ENCODE measurements at places on chromosomes 12 and 14.

- no peak for DNase-seq
- peaks cover 15% of the 10 kb centered on the region for H3K36me3 ChIP-seq
- no peaks in the 10 kb centered on the region for H3K4me1 ChIP-seq
- H3K27me3 ChIP-seq: no peaks in the 10 kb centered on the region
Observed at GRCh38 chr14:102952276-102952675, 29.8 kb downstream of the AMN start.

- H3K27me3 ChIP-seq: no peaks in the 10 kb centered on the region
- peaks cover 11% of the 10 kb centered on the region for H3K4me1 ChIP-seq
- no peak overlapping the region for H3K4me3 ChIP-seq
- H3K27ac ChIP-seq: no peak overlapping the region
- DNase-seq: no peak
- H3K36me3 ChIP-seq: no peaks in the 10 kb centered on the region
Observed at GRCh38 chr12:100399095-100399494, 42.2 kb downstream of the SLC17A8 start.

- peak; percentile 56 for DNase-seq
- H3K36me3 ChIP-seq: 0 out of 2 replicates have a peak, but pooled peaks cover under 1% of the 10 kb centered on the region
- H3K27ac ChIP-seq: peak overlapping the region; percentile 12
Observed at GRCh38 chr12:124160097-124160756, 134.7 kb upstream of the RFLNA start.

GRCh38 chr12:7004287-7004803 lies 13.9 kb downstream of the LPCAT3 start:
- DNase-seq: no peak
- no peaks in the 10 kb centered on the region for H3K36me3 ChIP-seq
- H3K27me3 ChIP-seq: no peaks in the 10 kb centered on the region
- no peaks in the 10 kb centered on the region for H3K4me1 ChIP-seq
- H3K4me3 ChIP-seq: no peak overlapping the region
- H3K27ac ChIP-seq: no peak overlapping the region

GRCh38 chr14:64464651-64465050 lies 648 bp upstream of the AKAP5 start:
- peak; percentile 54 for DNase-seq
- no peak overlapping the region for H3K27ac ChIP-seq
- H3K27me3 ChIP-seq: peaks cover 11% of the 10 kb centered on the region
- 0 out of 2 replicates have a peak, but pooled peaks cover 4% of the 10 kb centered on the region for H3K4me1 ChIP-seq

DNA sequence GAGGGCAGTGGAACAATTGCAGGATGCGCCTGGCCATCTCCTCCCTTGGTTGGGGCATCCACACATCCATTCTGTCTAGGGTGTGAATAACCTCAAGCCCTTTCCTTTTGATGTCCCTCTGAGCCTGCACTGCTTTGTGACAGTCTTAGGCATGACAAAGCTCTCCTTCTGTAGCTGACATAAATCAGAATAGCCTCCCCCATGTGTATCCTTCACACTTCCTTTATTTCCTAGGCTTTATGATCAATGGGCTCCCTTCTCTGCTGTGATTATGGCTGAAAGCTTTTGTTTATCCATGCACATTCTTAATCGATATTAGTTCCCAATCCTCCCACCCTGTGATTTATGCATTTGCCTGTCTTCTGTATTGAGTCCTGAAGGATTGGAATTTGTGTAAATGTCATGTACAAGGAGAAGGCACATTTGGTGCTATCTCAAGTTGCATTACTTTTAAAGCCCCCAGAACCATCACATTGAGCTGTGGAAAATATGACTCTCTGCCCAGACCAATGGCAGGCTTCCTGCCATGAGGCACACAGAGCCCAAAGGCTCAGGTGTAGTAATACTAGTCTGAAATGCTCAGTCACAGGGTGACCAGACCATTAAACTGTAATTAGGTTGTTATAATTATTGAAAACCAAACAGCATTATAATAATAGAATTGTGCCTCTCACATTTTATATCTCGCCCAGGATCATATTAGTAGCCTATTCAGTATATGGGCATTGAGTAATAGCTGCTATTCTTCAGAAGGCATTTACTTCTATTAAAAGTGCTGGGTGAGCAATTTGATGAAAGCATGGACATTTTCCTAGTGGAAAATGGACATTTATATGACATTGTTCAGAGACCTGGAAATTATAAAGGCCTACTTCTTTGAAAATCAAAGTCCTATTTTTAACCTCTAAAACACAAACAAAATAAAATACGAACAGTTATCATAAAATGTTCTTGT lies 14.0 kb downstream of the EMP1 start:
- no peak for DNase-seq
- H3K4me1 ChIP-seq: peaks cover 21% of the 10 kb centered on the region
- H3K36me3 ChIP-seq: no peaks in the 10 kb centered on the region
- H3K27me3 ChIP-seq: no peaks in the 10 kb centered on the region
- no peak overlapping the region for H3K27ac ChIP-seq

DNA sequence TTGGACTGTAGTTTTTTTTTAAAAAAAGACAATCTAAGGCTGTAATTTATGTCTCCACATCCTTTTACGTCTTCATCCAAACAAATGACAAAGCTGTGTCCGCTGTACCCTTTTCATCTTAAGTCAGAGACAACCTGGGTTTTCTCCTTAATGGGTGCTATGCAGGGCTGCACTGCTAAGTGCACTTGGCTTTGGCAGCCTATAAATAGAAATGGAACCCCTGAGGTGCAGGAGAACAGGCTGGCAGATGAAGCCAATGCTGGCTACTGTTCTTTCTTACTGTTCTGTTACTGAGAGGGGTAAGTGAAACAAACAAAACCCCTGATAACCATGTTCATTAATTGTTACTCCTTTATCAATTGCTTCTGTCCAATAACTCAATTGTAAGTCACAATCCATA lies 47.1 kb upstream of the KICS2 start:
- no peaks in the 10 kb centered on the region for H3K27me3 ChIP-seq
- no peak overlapping the region for H3K27ac ChIP-seq
- DNase-seq: no peak
- H3K4me3 ChIP-seq: no peak overlapping the region
- peaks cover under 1% of the 10 kb centered on the region for H3K4me1 ChIP-seq

DNA sequence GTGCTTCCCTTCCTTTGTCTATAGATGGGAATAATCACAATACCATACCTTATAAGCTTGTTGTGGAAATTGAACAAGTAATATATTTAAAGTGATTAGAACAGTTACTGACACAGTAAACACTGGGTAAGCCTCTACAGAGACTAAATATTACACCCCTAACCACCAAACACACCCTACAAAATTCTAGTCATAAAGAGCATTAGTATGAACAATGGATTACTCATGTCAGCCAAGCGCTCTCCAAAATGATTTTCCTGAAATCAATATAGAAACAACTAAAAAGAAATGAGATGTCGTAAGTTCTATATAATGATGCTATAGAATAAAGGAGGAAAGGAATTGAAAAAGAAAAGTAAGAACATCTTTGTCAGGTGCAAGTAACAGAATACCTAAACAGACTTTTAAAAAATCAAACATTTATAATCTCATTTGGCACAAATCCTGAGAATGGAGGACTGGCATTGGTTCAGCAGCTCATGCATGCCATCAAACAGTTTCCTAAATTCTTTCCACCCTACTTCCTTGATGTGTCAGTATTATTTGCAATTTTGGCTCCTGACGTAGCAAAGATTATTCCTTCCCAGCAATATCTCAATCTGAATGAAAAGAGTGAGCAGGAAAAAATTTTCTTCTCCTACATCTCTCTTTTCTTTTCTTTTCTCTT lies 118.0 kb downstream of the SINHCAF start:
- H3K4me3 ChIP-seq: no peak overlapping the region
- peaks cover 36% of the 10 kb centered on the region for H3K4me1 ChIP-seq
- H3K27me3 ChIP-seq: no peaks in the 10 kb centered on the region
- DNase-seq: no peak

GRCh38 chr14:102418853-102419240 lies 56.1 kb downstream of the TECPR2 start:
- no peak overlapping the region for H3K4me3 ChIP-seq
- H3K27me3 ChIP-seq: no peaks in the 10 kb centered on the region
- DNase-seq: no peak

DNA sequence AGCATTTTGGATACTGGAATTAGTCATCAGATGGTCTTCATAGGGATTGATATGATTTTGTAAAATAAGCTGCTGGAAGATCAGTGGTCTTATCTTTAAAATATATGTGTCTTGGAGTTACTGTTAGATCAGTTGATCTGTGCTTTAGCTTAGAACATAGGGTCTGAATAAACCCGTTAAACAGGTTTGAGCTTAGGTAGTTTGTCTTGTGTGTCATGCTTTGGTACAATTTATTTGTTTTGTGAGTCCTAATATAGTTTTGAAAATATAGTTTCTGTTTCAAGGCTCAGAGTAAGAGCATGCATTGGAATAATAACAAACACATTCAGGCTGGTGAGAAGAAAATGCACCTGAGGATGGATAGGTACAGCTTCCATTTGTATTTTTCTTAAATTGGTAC lies 505.0 kb downstream of the SLC16A7 start:
- no peaks in the 10 kb centered on the region for H3K4me1 ChIP-seq
- no peaks in the 10 kb centered on the region for H3K27me3 ChIP-seq
- no peak overlapping the region for H3K4me3 ChIP-seq
- no peak overlapping the region for H3K27ac ChIP-seq
- H3K36me3 ChIP-seq: peaks cover 11% of the 10 kb centered on the region

DNA sequence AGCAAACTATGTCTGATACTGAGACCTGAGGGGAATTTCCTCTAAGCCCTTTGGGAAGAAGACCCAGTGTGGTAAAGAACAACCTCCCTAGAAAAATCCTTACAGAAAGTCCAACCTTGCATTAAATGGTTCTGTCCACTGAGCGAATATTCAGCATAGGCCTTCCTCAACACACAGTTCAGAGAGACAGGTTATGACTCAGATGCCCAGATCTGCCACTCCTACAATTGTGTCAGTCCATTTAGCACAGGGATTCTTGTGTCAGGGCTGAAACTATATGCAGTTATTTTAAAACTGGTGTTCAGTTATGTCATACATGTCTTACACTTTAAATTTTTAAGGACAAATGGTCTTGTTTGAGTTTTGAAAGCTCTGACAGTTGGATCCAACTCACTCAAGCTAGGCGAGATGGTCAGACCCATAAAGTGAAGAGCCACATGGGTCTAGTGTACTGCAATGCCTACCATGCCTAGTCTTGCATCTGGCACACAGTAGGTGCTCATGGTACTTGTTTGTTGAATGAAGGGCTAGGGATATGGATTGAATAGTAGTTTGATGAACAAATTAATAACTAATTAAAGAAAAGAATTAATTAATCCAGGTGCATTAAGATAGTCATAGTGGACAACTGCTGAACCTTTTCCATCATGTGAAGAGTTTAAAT lies 207.5 kb upstream of the PWP1 start:
- no peak for DNase-seq
- H3K36me3 ChIP-seq: no peaks in the 10 kb centered on the region
- no peaks in the 10 kb centered on the region for H3K4me1 ChIP-seq
- H3K4me3 ChIP-seq: no peak overlapping the region
- no peaks in the 10 kb centered on the region for H3K27me3 ChIP-seq

GRCh38 chr12:97006585-97006984 lies 99.5 kb downstream of the NEDD1 start:
- no peaks in the 10 kb centered on the region for H3K27me3 ChIP-seq
- no peak overlapping the region for H3K27ac ChIP-seq
- H3K4me3 ChIP-seq: no peak overlapping the region
- peaks cover 12% of the 10 kb centered on the region for H3K4me1 ChIP-seq
- DNase-seq: no peak

- no peaks in the 10 kb centered on the region for H3K27me3 ChIP-seq
- no peak overlapping the region for H3K4me3 ChIP-seq
- DNase-seq: peak; percentile 79
- peak overlapping the region; percentile 52 for H3K27ac ChIP-seq
- peaks cover 24% of the 10 kb centered on the region for H3K4me1 ChIP-seq
Observed at GRCh38 chr12:26691234-26691970, 141.6 kb downstream of the ITPR2 start.

DNA sequence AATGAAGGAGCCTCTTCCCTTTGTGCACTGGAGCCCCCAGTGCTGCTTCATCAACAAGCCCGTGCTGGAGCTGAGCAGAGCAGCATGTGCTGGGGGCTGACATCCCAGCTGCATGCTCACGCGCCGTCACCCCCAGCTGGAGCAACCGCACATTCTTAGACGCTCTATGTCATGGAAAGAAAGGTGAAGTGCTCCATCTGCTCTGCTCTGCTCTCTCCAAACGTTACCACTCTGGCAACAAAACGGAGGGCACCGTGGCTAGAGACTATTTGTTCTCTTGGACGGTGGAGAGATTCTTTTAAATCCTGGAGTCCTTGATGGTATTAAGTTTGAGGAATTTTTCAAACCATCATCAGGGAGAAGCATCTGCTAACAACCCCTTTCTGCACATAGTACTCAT lies 208.4 kb downstream of the C12orf75 start:
- no peak overlapping the region for H3K27ac ChIP-seq
- DNase-seq: no peak
- no peaks in the 10 kb centered on the region for H3K27me3 ChIP-seq
- H3K36me3 ChIP-seq: peaks cover 15% of the 10 kb centered on the region
- H3K4me3 ChIP-seq: no peak overlapping the region

DNA sequence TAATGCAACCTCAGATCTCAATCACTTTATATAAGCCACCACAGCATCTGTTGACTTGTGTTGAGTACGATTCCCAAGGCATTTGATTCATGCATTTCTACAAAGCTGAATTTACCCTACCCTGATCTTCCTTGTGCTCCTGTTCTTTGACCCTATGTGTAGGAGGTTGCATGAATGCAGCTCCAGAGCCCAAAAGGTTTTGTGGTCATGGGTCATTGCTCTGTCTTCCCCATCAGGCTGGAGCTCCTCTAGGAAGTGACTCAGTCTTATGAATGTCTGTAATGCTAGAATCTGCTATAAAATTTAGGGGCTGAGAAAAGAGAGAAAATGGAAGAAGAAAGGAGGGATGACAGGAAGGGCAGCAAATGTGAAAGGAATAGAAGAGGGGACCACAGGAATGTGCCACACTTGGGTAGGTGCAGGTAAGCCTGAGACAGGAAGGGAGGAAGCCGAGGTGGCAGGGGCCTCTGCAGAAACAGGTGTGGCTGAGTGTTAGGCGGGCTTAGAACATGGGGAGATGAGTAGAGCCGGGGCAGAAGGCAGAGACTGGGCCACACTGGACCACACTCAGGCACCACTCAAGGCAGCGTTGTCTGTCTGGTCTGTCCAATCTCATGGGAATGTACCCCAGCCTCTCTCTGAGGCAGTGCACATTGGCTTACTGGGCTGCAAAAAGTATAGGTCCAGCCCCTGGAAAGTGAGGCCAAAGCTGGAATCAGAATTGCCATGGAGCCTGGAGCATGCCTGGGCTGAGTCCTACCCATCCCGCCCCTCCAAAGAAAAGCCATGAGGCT lies 334.1 kb downstream of the BCL11B start:
- H3K27me3 ChIP-seq: no peaks in the 10 kb centered on the region
- H3K4me1 ChIP-seq: no peaks in the 10 kb centered on the region
- no peak for DNase-seq
- no peaks in the 10 kb centered on the region for H3K36me3 ChIP-seq
